ENCODE measurements at places on chromosomes 5 and 9.

- DNase-seq, result peak; percentile 20
Measured at GRCh38 chr5:31855134-31856040, 216.5 kb downstream of the PDZD2 start.

DNA sequence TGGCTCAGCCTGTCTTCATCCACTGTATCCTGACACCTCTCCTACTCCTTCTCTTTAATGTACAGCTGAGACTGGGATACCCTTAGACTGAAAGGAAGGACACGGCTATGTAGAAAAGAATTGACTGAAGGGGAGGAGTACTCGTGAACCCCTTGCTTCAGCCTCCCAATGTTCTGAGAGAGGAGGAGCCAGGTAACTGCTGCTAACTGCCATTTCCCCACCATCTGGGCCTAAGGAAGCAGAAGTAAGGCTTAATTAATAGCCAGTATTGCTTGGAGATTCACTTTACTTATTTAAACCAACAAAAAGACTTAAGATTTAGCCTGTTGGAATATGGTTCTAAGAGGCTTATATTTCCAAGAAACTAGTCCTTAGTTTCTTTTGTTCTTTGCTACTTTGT, 18.8 kb upstream of the RGS3 start:
- DNase-seq, result no peak

DNA sequence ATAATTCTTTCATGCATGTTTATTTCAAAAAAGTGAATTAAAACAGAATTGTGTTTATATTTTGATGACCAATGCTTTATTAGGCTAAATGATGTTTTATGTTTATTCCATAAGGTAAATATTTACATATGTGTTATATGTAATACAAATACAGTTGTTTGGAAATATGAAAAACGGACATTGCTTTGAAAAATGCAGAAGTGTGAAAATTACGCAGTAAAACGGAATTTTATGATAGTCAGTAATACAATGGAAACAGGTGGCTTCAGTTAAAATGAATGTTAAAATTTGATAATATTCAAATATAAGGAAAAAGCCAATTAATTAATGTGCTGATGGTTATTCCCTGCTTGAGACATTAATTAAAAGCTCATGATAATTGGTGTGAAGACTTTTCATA, 1633.8 kb downstream of the MAT2B start:
- DNase-seq, result no peak

DNA sequence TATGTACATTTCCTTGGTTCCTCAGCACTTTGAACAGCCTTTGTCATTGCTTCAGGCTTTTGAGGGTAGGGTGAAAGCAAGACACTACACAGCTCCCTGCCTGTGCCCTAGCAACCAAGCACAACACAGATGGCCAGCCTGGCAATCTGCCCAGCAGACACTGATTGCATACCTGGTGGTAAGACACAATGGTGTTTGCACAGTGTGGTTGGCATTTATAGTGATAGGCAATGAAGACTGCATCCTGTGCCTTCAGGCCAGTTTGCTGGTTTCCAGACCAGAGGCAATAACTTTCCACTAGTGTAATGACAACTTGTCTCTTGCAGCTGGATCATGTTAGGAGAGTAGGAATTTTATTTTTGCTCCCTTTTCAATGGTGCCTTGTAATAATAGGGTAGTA, 144.5 kb upstream of the TNC start:
- DNase-seq, result no peak

DNA sequence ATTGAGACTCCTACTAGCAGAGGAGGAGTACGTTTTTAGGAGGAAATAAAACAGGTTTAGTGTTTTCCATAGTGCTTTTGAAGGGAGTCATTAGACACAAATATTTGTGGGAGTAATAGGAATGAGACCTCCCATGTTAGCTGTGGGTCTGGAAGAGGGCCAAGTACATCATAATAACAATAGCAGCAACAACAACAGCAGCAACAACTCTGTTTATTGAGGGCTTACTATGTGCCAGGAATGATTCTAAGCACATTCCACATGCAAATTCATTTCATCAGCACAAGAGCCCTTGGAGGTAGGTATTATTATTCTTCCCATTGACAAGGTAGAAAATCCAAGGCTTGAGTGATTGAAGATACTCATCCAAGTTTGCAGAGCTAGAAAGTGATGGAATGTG, 384.2 kb upstream of the RPS23 start:
- no peak for DNase-seq

DNA sequence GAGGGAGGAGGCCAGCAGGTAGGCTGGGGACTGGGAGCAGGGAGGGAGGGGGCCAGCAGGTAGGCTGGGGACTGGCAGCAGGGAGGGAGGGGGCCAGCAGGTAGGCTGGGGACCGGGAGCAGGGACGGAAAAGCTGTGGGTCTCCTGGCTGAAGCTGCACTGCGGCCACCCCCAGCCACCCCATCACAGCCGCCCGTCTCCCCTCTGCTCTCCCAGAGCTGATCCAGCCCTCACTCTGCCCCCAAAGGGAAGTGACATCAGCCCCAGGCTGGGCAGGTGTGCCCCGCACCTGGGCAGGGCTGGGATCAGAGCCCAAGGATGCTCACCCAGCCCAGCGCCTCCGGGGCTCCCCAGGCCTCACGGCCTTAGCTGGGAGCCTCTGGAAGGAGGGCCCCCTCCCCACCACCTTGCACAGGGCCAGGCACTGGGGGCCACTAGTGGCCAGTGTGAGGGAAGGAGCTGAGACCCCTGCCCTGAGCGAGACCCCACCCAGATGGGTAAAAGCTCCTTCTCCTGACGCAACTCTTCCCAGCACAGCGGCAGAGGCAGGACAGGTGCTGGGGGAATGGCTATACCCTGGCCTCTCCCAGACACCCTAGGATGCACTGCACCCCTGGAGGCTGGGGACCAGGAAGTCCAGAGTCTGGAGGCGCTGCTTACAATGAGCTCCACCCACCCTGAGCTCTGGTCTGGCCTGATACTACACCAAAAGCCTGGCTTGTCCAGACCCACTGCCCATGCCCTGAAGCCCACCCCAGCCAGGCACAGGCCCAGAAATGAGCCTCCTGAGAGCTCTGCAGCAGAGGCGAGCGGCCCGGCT, 11.6 kb downstream of the AGPAT2 start:
- no peak for DNase-seq

- peak; percentile 5 for DNase-seq
Measured at GRCh38 chr9:7756088-7756487, 43.5 kb downstream of the DMAC1 start.

- DNase-seq, result no peak
Measured at GRCh38 chr5:33524476-33524875, 83.7 kb downstream of the TARS1 start.

DNA sequence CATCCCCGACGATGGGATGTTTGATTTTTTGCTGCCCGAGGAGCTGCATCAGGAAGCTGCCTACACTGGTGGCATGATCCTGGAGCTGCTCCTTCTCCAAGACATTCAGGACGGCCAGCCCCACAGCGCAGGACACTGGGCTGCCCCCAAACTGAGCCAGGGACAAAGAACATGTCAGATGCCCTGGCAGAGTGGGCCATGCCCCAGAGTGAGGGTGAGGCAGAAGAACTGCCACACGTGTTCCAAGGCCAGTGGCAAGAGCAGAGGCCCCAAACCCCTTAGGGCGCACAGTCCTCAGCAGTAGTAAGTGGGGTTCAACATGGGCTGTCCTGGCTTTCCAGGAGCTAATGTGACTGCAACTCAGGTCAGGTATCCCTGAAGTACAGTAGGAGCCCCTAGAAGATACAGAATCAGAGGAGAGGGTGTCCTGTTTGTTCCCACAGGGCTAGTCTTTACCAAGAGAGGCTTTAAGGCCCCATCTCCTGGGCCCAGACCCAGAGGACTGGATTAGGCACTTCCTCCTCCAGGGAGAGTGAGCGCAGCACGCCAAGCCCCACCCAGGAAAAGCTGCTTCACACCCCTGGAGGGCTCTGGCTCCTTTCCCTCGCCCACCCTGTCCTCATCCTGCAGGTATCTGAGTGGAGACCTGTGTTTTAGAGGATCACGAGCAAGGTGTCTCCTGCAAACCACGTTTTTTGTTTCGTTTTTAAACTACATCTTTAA, 11.1 kb downstream of the HNRNPAB start:
- no peak for DNase-seq

Measured in activated CD4-positive, alpha-beta T cell treated with anti-CD3 and anti-CD28 coated beads, Interleukin-2, amount 50 U/mL, for 48 hours (primary cell).